ENCODE measurements at places on chromosomes 7 and 10. TPM values are rescaled to one million over a fixed set of nuclear protein-coding genes. Genes with fewer than 3 reads are reported as not detected.

DNA sequence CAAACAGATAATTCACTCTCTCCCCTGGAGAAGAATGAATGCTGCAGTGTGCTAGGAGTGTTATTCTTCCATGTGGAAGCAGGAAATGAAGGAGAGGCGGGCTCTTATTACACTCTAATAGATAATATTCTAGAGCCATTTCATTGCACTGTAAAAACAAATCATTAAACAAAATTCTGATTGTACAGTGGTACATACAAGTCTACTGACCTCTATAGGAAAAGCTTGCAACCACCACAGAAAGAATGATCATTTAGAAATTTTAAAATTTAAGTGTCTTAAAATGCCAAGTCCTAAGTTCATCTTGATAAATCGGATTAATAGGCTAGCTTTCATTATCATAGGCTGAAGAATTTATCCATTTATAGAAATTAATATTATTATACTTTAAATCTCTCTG is 960.3 kb upstream of the LRRN3 start:
- H3K4me1 ChIP-seq: no peaks in the 10 kb centered on the region
- no peak for DNase-seq
- H3K4me3 ChIP-seq: no peak overlapping the region
- H3K27ac ChIP-seq: no peak overlapping the region
- H3K27me3 ChIP-seq: no peaks in the 10 kb centered on the region

DNA sequence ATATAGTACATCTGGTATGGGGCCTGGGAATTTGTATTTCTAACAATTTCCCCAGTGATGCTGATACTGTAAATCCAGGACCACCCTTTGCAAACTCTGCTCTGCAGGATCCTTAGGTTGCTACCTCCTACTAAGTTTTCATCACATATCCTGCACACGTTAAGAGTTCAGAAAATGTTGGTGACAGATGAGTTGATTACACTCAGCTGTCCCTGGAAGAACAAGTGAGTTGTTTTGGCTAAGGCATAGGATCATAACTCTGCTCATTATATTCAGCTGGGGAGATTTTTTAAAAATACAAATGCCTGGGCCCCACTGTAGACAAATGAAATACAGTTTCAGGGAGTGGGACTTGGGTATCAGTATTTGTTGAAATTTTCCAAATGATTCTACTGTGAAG is 274.6 kb upstream of the HABP2 start:
- no peak for DNase-seq
- no peak overlapping the region for H3K27ac ChIP-seq
- no peaks in the 10 kb centered on the region for H3K36me3 ChIP-seq
- H3K4me3 ChIP-seq: no peak overlapping the region
- H3K4me1 ChIP-seq: peaks cover 11% of the 10 kb centered on the region
- H3K27me3 ChIP-seq: no peaks in the 10 kb centered on the region

DNA sequence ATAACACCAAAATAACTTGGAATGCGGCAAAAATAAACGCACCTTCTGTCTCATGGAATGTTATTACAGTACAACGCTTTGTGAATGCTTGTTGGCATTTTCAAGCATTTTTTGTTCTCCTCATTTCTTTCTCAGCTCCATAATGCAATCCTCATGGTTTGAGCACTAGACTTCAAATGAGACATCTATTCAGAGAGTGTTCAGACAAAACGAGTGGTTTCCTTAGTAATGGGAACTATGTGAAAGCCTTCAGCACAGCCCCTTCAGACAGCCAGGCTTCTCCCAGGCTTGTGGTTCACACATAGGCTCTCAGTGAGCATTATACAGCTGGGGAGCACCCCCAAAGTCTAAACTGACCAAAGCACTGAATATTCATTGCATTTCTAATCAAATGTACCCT is 8.6 kb upstream of the LRRN3 start:
- no peaks in the 10 kb centered on the region for H3K36me3 ChIP-seq
- no peak overlapping the region for H3K4me3 ChIP-seq
- no peaks in the 10 kb centered on the region for H3K4me1 ChIP-seq
- H3K27me3 ChIP-seq: no peaks in the 10 kb centered on the region
- no peak overlapping the region for H3K27ac ChIP-seq
- no peak for DNase-seq

Gene PSD
- 24.6 TPM for total RNA-seq

DNA sequence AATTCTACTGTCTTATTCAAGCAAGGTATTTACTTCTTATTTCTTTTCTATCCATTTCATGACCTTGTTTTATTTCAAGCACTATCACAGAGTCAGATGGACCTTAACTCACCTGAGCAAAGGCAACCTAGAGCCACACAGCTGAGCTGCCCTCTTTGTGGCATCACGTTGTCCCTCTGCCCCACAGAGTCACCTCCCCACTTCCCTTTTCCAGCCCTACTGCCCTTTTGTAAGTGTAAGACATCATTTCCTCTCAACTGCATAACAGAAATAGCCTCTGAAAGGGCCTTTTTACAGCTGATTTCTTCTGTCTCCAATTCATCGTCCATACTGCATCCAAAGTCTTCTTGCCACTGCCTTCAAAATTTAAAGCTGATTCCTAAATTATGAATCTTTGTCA is 946.0 kb downstream of the NRG3 start:
- DNase-seq: no peak
- no peak overlapping the region for H3K4me3 ChIP-seq
- H3K27me3 ChIP-seq: no peaks in the 10 kb centered on the region
- H3K36me3 ChIP-seq: no peaks in the 10 kb centered on the region

GRCh38 chr10:121764233-121764942 is 163.4 kb downstream of the ATE1 start:
- no peaks in the 10 kb centered on the region for H3K27me3 ChIP-seq
- no peak overlapping the region for H3K4me3 ChIP-seq
- peaks cover 28% of the 10 kb centered on the region for H3K36me3 ChIP-seq
- H3K27ac ChIP-seq: no peak overlapping the region
